GM19239 (cell line): ENCODE measurements at places on chromosomes 6 and 20.

DNA sequence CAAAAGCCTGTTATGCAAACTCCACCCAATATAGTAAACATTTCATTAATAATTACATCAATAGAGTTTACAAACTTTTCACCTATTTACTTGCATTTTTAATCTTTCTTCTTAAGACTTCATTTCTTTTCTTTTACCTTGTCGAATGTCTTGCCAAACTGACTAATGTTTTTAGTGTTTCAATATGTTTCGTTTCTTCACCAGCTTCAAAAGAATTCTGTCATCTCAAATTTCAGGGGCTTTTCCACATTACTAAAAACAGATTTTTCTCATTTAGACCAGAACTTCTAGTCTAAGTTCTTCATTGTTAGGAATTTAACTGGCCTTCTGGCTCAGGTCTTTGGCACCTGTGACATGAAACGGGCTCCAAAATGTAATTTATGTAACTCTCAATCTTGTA, 196.5 kb downstream of the ARHGAP18 start:
- DNase-seq = no peak

GRCh38 chr6:27280064-27280539, 32.0 kb downstream of the POM121L2 start:
- DNase-seq = no peak

GRCh38 chr6:82185948-82186535, 61.5 kb downstream of the IBTK start:
- DNase-seq = no peak

DNA sequence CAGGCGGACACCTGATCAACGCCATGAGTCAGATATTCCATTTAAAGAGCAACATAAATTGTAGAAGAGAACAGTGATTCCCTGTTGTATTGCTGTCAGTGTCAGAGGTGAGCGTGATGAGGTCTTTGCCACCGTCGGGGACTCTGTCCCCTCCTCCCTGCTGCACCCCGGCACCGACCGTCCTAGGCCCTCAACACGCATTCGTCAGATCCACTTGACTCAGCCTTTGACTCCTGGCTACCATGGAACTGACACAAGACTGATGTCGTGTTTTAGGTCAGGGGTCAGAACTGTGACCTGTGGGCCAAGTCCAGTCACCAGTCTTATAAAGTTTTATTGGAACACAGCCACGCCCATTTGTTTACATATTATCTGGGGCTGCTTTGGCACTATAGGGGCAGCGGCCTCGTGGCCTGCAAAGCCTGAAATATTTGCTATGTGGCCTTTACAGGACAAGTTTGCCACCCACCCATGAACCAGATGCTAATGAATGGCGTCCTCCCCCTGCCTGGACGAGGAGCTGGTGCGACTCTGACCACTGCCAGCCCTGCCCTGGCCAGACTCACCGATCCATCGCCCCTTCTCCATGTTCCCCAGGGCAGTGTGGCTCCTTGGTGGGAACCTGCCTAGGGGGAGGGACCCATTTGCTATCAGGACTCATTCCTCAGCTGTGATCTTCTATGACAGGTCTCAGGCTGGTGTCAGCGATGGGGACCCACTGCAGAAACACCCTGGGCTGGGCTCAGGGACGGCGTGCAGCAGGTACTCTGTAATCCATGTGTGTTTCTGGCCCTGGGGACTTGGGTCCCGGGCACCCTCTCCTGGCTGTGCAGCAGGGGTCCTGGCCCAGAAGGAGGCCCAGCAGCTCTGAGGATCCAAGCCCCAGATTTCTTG, 37.5 kb upstream of the PHACTR3 start:
- no peak for DNase-seq

DNA sequence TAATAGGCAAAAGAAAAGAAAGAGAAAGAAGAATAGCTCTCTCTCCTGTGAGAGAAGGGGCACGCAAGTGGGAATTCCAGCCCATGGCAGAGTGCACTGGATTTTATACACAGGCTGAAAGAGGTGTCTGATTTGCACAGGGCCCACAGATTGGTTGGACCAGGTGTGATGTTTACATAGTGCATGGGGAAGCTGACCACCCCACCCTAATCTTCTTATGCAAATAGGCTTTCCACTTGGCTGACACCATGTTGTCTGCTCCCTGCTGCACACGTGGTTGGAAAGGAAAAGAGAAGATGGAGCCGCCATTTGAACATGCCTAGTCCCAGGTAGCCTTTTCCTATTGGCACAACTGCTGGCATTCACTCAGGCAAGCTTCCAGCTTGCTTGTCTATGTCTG, 20.2 kb downstream of the MICA start:
- DNase-seq = no peak
